ENCODE measurements at places on chromosomes 2 and 18. TPM values are rescaled to one million over a fixed set of nuclear protein-coding genes. Genes with fewer than 3 reads are reported as not detected.

The HOXD3 gene
- not detected for total RNA-seq

The PSMA8 gene
- total RNA-seq = 6.3 TPM

- DNase-seq = no peak
These were observed 11.9 kb downstream of the GAL3ST2 start for GRCh38 chr2:241788572-241788971.

GRCh38 chr2:72940361-72940760, 23.0 kb downstream of the EMX1 start:
- DNase-seq = no peak

The MAP2 gene
- 14.4 TPM for total RNA-seq

DNA sequence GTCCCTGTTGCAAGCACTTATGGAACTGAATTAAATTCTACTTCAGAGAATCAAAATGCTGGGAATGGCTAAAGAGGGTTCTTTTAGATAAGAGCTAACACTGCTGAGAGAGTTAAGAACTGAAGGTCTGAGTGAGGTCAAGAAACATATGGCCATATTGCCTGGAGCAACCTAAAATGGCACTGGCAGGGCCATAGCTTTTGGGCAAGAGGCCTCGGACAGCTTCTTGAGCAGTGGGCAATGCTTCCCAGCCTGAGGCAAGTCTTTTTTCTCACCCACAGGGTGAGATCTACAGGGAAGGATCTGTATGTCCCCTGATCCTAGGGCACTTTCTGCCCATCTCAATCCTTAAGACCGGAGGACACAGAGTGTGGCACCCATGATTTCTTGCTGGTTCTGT, 244.6 kb upstream of the NT5C1B start:
- DNase-seq = no peak

DNA sequence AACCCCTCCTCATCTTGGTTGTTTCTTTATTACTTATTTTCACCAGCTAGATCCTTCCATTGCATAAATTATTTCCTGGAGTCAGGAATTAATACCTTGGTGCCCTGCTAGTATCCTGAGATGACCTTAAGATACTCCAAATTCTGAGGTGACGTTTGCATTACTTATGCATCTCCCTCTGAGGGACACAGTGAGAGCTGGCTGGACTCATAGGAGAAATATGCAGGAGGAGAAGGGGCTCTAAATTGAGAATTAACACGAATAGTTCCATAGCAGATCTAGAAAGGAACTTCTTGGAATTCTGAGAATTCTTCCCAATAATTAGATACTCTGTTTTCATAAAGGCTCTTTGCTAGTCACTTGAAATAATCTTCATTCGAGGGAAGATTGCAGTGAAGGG, 310.6 kb upstream of the ZEB2 start:
- DNase-seq = no peak

The CDH20 gene
- total RNA-seq = 4.1 TPM

DNA sequence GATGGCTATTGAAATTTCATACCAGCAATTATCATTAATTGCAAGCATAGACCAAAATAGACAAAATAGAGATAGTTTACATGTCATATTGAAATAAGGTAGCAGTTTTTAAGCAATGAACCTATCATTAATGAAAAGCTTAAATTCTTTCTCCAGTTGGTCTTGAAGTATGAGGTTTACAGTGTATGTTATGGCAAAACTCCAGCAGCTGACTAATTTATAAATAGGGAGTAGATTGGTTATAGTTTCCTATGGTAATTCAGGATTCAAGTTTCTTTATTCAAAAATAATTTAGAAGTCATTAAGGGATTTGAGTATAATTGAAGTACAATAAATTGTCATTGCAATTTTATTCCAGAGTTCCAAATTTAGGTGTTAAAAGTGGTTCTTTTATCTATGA, 69.6 kb upstream of the COL5A2 start:
- no peak for DNase-seq

The MC2R gene
- total RNA-seq = 12.3 TPM

DNA sequence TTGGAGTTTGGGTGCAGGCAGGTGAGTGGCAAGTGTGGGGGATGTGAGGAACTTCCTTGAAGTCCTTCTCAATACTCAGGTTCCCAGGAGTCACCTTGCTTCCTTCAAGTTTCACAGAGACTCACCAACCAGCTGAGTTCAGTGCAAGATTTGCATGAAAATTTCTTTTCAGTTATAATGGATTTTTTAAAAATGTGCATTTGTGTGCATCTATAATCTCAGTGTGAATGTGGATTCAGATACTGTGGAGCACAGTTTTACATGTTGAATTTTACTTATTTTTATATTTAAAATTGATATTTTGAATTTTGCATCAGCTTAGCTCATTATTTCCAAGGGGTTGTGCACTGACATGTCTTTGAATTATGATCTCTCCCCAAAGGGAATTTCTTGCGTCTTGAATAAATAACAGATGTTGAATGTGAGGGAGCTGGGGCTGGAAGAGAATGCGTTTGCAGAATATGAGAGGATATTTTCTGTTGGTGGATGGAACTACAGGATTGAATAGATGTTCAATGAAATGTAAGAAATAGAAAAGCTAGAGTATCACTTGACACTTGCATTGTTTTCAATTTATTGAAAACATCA, 184.3 kb downstream of the RPRM start:
- no peak for DNase-seq

- no peak for DNase-seq
These were observed 108.6 kb upstream of the RNF152 start for GRCh38 chr18:62001396-62001795.

GRCh38 chr2:236499691-236500578, 69.7 kb upstream of the ACKR3 start:
- DNase-seq = no peak

The REG1B gene
- 1.4 TPM for total RNA-seq

DNA sequence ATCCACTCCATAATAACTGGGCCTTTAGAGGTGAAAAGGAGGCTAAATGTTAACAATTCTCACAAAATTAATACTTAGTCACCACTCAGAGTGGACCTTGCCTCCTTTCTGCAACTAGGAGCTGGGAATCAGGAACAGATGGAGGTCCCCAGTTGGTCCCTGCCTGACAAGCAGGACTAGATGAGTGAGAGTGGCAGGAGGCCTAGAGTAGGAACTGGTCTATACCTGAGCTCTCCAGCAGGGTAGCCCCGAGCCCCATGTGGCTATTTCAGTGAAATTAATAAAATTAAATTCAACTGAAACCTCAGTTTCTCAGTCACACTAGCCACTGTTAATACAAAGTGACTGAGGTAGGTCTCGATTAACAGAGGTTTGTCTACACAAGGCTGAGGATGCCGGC, 150.5 kb downstream of the MYO5B start:
- no peak for DNase-seq

- DNase-seq = peak; percentile 2
These were observed 7.6 kb upstream of the SERPINB12 start for GRCh38 chr18:63534615-63535014.

GRCh38 chr2:6923319-6923718, 6.1 kb downstream of the RNF144A start:
- DNase-seq = no peak

DNA sequence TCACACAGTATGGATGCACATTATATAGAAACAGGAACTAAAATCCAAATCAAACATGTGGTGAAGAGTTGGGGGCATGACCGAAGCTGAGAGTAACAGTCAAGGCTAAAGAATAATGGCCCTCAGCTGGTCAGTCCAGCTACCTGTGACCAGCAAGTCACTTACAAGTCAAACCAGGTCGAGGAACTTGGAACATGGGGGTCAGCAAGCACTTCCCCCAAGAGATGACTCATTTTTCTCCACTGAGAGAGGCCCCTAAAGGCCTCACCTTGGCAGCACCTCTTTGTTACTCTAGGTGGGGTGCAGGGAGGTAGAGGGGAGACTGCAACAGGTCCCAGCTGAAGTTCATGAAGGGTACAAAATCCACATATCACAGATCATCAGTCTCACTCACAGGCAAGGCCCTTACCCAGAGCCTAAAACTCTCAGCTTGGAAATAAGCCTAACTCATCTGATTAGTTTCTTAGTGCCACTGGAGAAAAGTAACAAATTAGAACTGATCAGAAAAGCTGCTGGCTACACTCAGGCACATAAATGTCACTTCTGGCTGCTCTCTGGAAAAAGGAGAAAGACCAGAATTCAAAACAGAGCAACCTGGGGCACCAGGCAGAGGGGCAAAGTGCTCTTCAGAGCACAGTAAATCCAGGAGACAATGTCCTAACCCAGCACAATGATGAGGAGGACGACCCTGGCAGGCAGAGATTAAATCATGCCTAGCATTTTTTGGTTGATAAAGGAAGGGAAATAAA, 4.0 kb downstream of the SDC1 start:
- DNase-seq = no peak

The GPR39 gene
- total RNA-seq = 7.7 TPM

- DNase-seq = no peak
These were observed 32.6 kb upstream of the RND3 start for GRCh38 chr2:150520033-150520432.

GRCh38 chr2:128363934-128364361, 45.3 kb upstream of the HS6ST1 start:
- no peak for DNase-seq

DNA sequence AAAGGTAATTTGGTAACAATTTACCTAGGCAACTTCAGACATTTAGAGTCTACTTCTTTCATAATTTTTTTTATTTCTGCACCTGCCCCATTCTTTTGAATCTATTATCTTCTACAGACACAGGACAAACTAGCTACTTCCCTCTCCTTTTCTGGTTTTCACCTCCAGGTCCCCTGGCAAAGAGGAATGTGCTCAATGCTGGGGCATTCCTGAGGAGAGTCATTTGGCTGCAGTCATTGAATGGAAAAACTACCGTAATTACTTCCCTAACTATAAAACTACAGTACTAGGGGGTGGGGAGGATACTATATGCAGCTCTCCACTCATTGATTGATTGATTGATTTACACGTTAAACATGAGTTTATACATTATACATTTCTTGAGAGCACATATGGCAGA, 11.2 kb upstream of the ARHGAP28 start:
- DNase-seq = no peak

The MDH1B gene
- total RNA-seq = 6.3 TPM
